Cardiac fibroblast (primary cell): ENCODE measurements at places on chromosomes 11 and 22.

- no peak for DNase-seq
Measured at GRCh38 chr11:17572791-17573460, 25.9 kb downstream of the OTOG start.

- DNase-seq: no peak
Measured at GRCh38 chr11:48090174-48090573, 109.8 kb downstream of the PTPRJ start.

- DNase-seq: no peak
Measured at GRCh38 chr11:62237499-62237898, 4.5 kb upstream of the SCGB1D2 start.

- DNase-seq: no peak
Measured at GRCh38 chr11:69055598-69056516, 7.1 kb downstream of the TPCN2 start.

GRCh38 chr11:36273110-36273509 is 16.1 kb downstream of the COMMD9 start:
- DNase-seq: no peak

GRCh38 chr11:67268081-67268961 is 2.0 kb downstream of the GRK2 start:
- DNase-seq: no peak

- DNase-seq: no peak
Measured at GRCh38 chr22:44286646-44287045, 26.1 kb downstream of the SHISAL1 start.

GRCh38 chr11:27720277-27720830 is 20.1 kb upstream of the BDNF start:
- DNase-seq: peak; percentile 60

DNA sequence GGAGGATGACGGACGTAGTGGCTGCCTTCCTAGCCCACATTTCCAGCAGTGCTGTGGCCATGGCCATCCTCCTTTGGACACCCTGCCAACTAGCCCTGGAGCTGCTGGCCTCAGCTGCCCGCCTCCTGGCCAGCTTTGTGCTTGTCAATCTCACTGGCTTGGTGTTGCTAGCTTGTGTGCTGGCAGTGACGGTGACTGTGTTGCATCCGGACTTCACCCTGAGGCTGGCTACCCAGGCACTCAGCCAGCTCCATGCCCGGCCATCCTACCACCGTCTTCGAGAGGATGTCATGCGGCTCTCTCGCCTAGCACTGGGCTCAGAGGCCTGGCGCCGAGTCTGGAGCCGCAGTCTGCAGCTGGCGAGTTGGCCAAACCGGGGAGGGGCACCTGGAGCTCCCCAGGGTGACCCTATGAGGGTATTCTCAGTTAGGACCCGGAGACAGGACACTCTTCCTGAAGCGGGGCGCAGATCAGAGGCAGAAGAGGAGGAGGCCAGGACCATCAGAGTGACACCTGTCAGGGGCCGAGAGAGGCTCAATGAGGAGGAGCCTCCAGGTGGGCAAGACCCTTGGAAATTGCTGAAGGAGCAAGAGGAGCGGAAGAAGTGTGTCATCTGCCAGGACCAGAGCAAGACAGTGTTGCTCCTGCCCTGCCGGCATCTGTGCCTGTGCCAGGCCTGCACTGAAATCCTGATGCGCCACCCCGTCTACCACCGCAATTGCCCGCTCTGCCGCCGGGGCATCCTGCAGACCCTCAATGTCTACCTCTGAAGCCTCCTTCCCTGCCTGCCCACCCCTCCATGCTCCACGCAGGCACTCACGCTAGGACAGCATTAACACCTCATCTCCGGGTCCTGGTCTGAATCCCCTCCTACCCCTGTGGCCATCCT is 1.6 kb downstream of the RNF26 start:
- no peak for DNase-seq

- DNase-seq: no peak
Measured at GRCh38 chr11:17774232-17775034, 39.9 kb downstream of the KCNC1 start.

DNA sequence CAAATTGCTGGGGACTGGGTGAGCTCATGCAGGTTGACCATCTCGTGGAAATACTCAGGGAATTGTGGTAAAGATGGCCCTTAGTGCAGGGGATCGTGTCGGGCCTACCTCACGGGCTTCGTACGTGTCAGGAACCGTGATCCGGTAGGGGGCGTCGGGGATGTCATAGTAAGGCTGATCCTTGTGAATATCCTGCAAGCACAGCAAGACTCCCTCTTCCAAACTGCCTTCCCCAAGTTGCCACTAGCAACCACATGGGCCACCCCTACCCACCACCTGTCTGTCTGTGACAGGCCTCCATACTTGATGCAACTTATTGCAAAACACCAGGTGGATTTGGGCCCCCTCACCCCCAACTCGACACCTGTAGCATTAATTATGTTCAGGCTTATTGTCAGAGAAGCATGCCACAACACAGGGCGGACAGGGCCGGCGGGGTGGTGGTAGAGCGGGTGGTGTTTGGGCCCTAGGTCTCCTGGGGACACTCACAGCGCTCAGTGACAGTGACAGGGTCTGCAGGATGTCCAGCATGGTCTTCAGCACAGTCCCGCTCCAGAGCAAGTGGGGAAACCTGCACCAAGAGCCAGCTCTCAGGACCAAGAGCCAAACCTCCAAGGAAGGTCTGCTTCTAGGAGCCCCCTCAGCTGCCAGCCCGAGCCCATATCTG is 22.6 kb upstream of the SERPIND1 start:
- DNase-seq: peak; percentile 10

DNA sequence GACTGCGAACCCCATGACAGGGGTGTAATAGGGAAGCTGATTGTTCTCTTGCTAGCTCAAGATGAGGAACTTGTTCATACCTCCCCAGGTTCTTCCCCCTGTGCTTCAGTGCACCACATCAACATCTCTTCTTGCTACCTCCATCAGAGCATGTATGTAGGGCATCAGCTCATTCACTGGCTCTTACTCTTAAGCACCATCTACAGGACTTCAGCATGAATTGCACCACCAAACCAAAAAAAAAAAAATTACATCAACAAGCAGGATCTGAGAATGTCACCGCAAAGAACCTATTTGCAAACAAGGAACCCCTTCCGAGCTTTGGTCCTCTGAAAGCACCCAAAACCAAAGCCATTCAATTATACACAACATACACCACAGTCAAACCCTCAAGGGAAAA is 2226.5 kb upstream of the RAG2 start:
- DNase-seq: peak; percentile 49

DNA sequence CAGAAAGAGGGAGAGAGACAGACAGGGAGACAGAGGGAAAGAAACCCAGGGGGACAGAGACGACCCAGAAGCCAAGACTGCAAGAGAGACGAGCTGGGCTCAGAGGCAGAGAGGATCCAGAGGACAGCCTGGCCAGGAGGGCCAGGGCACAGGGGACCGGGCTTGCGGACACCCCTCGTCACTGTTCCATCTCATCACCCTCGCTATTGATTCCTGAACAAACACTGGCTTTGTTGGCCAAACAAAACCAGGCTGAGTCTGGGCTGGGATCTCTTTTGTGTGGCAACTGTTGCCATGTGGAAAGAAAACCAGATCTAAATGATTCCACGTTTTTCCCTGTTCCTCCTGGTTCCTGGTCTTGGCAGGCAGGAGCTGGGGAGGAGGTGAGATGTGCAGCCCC is 339.4 kb downstream of the MN1 start:
- no peak for DNase-seq

GRCh38 chr22:43571181-43571580 is 159.4 kb downstream of the MPPED1 start:
- DNase-seq: no peak

GRCh38 chr11:10602366-10602765 is 33.9 kb upstream of the LYVE1 start:
- no peak for DNase-seq

GRCh38 chr11:67113231-67113721 is 5.8 kb upstream of the KDM2A start:
- DNase-seq: no peak

DNA sequence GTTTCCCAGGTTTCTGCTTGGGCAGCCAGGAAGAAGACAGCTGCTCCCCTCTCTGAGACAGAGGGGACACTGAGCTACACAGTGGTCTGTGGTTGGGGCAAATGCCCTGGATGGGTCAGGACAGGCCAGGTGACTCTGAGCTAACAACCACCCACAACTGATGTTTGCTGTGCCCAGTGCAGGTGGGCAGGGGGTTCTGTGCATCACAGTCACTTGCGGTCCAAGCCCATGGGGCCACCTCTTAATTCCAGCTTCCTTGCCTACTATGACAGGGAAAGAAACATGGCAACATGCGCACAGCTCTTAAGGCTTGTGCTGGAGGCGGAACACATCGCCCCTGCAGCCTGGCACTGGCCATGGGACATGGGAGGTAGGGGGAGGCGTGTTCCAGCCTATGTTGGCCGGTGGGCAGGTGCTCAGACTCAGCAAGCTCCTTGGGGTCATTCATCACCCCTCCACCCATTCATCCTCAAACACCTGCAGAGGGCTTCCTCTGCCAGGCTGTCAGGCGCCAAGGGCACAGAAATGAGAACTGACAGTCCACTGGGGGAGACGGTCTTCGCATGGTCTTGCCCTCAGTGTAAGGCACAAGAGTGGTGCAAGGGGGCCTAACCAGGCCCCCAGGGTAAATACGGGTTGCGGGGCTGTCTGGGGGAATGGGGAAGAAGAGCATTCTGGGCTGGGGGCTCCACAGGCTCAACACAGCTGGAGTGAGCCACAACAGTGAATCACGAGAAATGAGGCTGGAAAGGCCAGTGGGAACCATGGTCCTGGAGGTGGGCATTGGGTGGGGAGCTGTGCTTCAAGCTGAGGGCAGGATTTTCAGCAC is 55.6 kb downstream of the ARFGAP3 start:
- no peak for DNase-seq

DNA sequence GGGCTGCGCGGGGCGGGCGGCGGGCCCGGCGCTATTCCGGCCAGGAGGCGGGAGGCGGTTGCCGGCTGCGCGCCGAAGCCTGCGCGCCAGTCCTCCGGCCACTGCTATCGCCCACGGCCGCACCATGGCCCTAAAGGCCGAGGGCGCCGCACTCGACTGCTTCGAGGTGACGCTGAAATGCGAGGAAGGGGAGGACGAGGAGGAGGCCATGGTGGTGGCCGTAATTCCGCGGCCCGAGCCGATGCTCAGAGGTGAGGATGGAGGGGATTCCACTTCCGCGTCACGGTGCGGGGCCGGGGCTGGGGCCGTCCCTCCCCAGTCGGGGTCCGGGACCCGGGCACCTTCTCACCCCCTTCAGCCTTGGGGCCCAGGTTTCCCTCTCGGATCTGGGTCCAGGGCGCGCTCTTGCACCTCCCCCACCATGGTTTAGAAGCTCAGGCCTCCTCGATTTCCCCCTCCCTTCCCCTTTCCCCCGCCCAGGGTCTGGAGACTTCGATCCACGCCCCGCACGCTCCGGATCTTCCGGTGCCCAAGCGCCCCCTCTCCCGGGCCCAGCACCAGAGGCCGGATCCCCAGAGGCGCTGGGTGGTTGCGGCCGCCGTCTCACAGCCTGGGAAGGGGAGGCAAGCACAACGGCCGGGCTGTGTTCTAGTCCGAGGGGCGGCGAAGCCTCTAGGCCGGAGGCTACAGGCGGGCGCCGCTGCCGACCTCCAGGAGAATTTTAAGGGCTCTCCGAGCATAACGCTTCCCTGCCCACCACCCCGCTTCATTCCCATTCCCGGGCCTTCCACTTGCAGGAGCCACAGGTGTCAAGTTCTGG is 517 bp downstream of the SPINDOC start:
- DNase-seq: peak; percentile 61

- peak; percentile 66 for DNase-seq
Measured at GRCh38 chr11:111019871-111020670, 225.5 kb upstream of the POU2AF2 start.

GRCh38 chr11:77082838-77083565 is 16.2 kb downstream of the CAPN5 start:
- peak; percentile 84 for DNase-seq

GRCh38 chr11:12461516-12461915 is 84.1 kb downstream of the PARVA start:
- DNase-seq: no peak

- no peak for DNase-seq
Measured at GRCh38 chr11:32053151-32053888, 37.6 kb upstream of the RCN1 start.

- peak; percentile 97 for DNase-seq
Measured at GRCh38 chr11:76782531-76783293, 444 bp upstream of the TSKU start.

GRCh38 chr22:24707470-24707801 is 67.1 kb downstream of the PIWIL3 start:
- no peak for DNase-seq

DNA sequence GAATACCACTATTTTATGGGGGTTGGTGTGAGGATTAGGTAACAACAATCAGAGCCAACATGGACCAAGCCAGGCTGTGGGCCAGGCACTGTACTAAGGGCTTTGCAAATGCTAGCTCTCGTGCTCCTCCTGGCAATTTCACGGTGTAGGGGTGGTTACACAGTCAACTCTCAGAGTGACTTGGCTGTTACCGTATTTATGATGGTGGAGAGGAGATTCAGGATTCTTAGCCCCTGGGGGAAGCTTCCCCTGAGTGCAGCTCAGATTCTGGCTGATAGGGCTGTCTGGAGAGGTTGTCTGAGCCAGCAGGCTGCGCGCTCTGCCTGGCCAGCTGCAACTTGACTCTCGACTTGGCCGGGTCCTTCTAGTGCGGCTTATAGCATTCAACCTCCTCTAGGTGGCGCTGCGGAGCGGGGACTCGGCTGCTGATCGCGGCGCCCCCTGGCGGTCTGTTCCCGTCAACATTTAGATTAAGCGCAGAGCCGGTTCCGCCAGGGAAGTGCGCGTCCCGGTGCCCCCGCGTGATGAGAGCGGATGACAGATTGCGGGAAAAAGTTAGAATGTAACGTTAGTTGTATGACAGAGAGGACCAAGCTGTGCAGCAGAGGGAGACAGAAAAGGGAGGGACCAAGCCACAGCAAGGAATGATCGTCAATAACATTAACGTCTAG is 4.5 kb upstream of the NCF4 start:
- DNase-seq: peak; percentile 90

DNA sequence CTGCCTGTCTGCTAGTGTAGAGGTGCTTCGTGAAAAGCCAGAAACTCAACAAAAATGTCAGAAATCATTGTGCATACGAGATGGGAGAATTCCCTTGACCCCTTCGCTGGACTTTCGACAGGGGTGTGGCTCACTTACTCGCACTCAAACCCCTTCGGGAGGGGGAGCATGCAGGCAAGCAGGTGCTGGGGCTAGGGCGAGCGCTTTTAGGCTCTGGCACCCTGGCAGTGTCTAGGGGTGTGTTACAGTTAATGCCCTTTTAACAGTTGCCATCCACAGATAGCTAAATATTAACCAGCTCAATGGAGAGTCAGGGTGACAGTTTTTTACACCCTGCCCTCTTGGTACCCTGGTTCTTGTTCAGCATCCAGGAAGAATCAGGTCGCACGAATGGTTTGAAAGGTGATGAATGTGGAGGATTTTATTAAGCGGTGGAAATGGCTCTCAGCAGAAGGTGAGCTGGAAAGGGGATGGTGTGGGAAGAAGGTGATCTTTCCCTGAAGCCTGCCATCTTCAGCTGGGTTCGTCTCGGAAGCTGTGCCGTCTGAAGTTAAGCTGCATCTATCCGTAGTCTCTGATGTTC is 59.6 kb upstream of the SHANK2 start:
- DNase-seq: no peak

GRCh38 chr22:30610299-30610698 is 3.3 kb downstream of the TCN2 start:
- no peak for DNase-seq

GRCh38 chr11:123195188-123196059 is at the start of gene CLMP:
CLMP (minus strand) TSS chr11:123195248; CDS start chr11:123194940, 308 bp downstream.
- DNase-seq: peak; percentile 66
